ENCODE measurements at places on chromosomes 6 and 20. TPM values are rescaled to one million over a fixed set of nuclear protein-coding genes. Genes with fewer than 3 reads are reported as not detected.

SNAP25 gene
- not detected for total RNA-seq

SASH1 gene
- 97.2 TPM for total RNA-seq

DHX35 gene
- total RNA-seq, result 11.6 TPM

C2 gene
- 0.17 TPM for total RNA-seq

EYA4 gene
- total RNA-seq, result 0.09 TPM

HLA-C gene
- 354 TPM for total RNA-seq

ZC2HC1B gene
- not detected for total RNA-seq

COL10A1 gene
- total RNA-seq, result not detected

FAM162B gene
- total RNA-seq, result 6.5 TPM

All from dermis lymphatic vessel endothelial cell (primary cell).